Stimulated activated naive CD4-positive, alpha-beta T cell (primary cell): ENCODE measurements at places on chromosomes 7 and 10.

DNA sequence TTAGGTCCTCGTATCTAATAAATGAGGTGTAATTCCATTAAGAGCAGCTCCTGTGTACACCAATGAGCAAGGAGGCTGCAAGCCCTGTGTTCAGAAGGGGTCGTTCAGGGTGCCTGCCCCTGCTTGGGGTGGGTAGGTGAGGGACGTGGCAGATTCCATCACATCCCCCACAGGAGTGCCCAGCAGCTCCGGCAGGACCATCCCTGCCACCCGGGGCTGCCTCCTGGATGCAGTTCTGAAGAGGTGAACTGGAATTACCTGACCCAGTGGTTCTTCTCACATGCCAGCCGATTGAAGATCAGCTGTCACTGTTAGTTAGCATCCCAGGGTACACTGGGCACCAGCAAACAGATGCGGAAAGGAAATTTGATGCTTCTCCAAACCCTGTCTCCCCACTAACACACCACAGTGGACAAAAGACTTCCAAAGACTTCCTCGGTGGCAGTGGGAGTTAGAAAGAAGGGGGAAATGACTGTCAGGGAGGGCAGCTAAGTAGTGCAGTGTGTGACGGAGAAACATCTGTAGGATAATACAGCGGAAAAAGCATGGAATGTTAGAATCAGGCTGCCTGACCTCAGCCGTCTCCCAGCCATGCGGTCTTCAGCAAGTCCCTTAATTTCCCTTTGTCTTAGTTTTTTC lies 313.6 kb upstream of the ZMIZ1 start:
- DNase-seq, result no peak

DNA sequence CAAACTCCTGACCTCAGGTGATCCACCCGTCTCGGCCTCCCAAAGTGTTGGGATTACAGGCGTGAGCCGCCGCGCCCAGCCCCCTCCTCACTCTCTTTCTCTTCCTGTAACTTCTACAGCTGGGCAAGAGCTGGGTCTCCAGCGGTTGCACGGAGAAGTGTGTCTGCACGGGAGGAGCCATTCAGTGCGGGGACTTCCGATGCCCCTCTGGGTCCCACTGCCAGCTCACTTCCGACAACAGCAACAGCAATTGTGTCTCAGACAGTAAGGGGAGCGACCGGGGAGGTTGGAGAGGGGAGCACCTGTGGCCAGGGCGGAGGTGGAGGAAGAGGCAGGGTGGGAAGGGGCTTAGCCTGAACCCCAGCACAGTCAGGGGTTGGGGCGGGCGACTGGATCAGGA lies 41.4 kb downstream of the EPHB4 start:
- DNase-seq, result no peak

DNA sequence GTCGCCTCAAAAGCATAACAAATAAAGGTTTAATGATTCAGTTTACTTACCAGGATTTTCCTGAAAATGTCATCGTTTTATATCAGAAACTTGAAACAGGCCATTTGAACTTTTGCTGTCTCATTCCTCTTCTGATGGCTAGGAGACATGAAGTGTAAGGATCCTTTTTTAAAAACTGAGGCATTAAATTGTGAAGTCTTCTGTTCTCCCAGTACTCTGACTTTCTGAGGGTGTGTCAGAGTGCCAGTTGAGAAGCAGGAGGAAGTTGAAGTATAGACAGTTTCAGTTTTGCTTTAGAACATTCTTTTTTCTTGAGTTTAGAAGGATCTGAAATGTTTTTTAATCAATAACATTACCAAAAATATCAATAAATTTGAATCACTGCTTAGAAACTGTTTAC lies at the start of gene SAMD9L:
Gene SAMD9L (minus strand): TSS at position 242 of the 400 bp plus-strand sequence. CDS start 12,414 bp downstream, outside the sequence.
- DNase-seq, result peak; percentile 23

GRCh38 chr7:96400518-96400917 lies 78.6 kb upstream of the SLC25A13 start:
- DNase-seq, result no peak

DNA sequence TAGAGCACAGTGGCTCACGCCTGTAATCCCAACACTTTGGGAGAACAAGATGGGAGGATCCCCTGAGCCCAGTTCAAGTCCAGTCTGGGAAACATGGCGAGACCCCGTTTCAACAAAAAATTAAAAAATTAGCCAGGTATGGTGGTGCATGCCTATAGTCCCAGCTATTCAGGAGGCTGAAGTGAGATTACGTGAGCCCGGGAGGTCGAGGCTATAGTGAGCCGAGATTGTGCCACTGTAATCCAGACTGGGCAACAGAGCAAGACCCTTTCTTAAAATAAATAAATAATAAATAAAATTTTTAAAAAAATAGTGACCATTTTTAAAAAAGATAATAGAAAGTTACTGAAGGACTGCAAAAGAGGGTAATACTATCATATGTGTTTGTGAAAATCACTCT lies 28.8 kb downstream of the MTPAP start:
- no peak for DNase-seq

DNA sequence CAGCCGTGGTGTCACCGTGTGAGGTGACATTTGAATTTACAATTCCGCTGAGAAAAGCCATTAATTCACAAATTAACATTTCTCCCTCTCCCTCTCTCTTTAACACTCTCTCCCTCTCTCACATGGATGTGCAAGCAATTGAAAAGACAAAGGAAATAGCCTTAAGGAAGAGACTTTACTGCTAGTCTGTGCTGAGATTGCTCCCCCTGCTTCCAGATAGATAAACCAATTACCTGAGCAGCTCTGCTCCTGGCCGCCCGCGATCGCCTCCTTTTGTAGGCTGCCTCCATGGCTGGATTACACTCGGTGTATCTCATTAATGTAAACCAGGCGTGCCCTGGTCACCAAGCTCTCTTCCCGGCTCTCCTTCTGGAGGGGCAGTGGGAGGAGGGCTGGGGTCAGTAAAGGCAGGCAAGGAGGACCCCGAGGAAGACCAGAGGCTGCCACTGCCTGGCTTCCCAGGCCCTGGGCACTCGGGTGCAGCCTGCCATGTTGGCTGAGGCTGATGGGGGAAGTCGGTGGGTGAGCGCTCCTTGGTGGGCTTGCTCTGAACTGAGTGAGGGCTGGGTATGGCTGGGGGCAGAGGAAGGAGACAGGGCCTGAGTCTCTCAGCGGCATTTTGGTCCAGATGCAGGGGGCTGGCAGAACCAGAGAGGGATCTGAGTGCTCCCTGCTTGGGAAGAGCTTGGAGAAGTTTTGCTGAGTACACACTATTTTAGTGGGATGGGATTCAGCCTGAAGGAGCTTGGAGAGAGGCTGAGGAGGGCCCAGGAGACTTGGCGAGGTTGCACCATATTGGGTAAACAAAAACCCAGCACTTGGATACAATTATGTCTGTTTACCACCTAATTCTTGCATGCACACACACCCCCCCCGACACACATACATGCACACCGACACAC lies 42.9 kb downstream of the PAX2 start:
- no peak for DNase-seq

- DNase-seq, result no peak
These were observed 102.2 kb downstream of the AHCYL2 start for GRCh38 chr7:129327076-129327475.

- no peak for DNase-seq
These were observed 141.6 kb downstream of the ALOX5 start for GRCh38 chr10:45515630-45516029.

- no peak for DNase-seq
These were observed 286.5 kb downstream of the GLRX3 start for GRCh38 chr10:130422366-130423324.

GRCh38 chr10:74078037-74078436 lies 72.6 kb downstream of the AP3M1 start:
- no peak for DNase-seq

GRCh38 chr7:52962402-52963076 lies 72.9 kb upstream of the POM121L12 start:
- no peak for DNase-seq

GRCh38 chr7:3974329-3974728 lies 673.3 kb downstream of the SDK1 start:
- DNase-seq, result no peak

- DNase-seq, result peak; percentile 78
These were observed 22.3 kb downstream of the BRAF start for GRCh38 chr7:140902303-140902953.

DNA sequence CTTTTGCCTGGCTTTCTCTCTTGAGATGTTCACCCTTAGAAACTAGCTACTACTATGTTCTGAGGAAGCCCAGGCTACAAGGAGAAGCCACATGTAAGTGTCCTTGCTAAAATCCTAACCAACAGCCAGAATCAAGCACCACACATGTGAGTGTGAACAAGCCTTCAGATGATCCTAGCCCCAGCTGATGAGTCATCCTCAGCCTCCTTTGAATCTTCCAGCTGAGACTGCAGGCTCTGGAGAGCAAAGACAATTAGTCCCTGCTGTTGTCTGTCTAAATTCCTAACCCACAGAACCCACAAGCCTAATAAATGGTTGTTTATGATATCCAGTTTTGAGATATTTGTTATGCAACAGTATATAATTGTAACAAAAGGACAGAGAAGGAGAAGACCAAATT lies 92.8 kb upstream of the TAC1 start:
- no peak for DNase-seq

DNA sequence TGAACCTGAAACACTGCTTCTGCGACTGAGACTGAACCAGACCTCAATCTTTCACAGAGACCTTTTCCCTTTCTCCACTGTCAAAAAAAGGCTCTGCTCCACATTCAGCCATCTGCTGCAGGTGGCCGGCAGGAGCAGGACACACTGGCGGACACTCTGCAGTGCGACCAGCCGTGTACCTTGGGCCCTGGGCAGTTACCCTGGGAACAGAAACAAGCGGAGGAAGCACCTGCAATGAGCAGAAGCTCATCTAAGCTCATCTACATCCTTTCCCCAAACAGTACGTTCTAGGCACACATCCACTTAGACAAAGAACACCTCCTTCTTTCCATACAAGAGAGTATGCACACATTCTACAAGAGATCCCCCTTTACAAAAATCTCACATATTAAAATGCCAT lies 22.8 kb downstream of the VOPP1 start:
- DNase-seq, result no peak

GRCh38 chr7:130350945-130351790 lies 6.6 kb downstream of the CPA5 start:
- DNase-seq, result no peak

DNA sequence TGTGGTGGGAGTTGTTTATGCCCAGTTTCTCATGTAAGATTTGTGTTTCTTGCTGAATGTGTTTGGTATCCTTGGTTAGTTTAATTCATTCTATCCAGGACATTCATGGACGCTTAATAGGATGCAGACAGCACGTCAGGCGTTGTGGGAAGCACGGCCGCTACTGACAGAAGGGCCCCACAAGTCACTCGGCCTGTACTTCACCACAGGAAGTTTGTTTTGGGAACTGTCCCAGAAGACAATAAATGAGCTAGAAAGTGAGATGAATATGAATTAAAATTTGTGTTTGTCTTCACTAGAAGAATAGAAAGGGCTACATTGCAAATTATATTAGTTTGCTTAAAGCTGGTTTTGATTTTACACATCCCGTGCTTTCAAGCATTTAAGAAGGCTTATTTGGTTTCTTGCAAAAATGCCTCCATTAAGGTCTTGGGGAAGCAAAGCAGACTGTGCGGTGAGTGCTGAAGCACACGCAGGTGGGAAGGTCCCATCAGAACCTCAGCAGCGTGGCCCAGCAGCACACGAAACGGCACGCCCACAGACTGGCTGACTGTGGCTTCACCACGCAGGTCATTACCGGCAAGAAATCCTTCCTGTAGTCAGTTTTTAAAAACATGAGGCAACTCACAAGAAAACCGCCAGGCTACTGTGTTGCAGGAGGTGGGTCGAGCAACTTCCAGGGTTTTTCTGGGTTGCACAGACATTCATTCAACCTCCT lies 74.1 kb downstream of the VIPR2 start:
- DNase-seq, result peak; percentile 12

GRCh38 chr10:78616125-78616695 lies 452.6 kb upstream of the ZMIZ1 start:
- no peak for DNase-seq

DNA sequence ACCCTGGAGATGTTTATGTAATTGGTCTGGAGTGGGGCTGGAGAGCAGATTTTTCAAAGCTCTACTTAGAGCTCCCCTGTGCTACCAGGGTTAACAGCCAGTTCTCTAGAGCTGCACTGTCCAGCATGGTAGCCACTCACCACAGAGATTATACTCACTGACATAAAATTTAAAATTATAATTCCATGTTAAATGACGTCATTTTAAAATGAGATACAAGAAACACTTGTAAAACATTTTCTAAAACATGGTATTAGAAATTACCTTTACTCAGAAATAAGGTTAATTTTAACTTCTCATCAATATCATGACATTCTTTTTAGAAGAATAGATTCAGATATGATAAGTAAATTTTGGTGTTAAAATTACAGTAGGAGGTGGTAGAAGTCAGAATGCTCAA lies 306.2 kb upstream of the LRRN3 start:
- DNase-seq, result no peak

DNA sequence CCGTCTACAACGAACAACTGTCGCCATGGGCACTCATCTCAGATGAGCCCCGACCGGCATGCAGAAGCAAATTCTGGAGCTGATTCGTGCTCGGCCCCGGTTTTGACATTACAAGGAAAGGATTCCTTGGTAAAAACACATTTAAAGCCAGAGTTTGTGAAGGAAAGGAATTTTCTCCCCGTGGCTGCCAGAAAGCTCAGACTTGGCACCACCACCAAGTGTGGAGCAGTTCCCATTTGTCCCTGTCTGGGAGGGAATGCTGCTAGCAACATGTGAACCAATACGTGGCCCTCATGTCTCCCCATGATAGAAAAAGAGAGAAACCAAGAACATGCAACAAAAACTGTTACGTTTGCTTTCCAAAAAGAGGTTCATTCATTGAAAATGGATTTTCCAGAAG lies 55.2 kb upstream of the DDC start:
- DNase-seq, result no peak

GRCh38 chr10:1641402-1641801 lies 95.9 kb downstream of the ADARB2 start:
- DNase-seq, result no peak

- DNase-seq, result no peak
These were observed 342.3 kb upstream of the SEMA3D start for GRCh38 chr7:85529201-85529600.

GRCh38 chr10:80200259-80200658 lies 5.1 kb downstream of the ANXA11 start:
- DNase-seq, result no peak

DNA sequence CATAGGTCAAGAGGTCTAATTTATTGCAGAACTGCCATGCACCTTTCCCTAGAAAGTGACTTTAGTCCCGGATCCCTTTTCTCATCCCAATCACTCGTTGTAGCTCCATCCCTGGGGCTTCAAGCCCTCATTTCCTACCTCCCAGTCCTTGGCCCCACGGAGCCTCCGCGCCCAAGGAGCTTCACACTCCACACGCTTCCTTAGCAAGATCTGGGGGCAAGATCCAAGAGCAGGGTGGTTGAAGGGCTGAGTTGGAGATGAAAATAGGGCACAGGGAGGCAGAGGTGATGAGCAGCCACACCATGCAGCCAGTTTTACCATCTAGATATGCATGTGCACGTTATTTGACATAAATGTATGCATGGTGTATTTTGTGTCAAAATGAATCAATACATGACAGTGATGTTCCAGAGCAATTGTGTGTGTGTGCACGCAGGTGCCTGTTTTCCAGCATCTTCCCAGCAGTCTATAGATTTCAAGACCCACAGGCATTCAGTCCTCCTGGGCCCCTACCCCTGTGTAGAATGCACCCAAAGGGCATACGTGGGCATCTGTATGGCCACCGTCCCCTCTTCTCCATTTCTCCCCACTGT lies 6.0 kb upstream of the TRPV6 start:
- no peak for DNase-seq
